ENCODE measurements at places on chromosomes 6 and 20.

DNA sequence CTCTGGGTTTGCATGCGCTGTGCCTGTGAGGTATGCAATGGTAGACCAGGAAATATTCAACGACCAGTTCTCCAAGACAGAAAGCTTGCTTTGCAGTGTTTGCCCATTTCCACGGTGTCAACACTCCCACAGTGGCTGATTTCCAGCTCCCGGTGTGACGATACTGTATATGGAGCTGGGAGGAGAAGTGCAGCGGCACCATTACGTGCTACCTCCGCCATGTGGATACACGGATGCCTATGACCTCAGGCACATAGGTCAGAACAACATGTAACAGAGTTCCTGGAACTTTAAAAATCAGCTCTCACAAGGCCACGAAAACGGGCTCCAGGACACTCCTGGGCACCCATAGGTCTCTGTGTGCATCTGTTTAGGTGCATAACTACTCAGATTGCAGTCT lies 51.1 kb downstream of the NFATC2 start:
- DNase-seq: no peak

DNA sequence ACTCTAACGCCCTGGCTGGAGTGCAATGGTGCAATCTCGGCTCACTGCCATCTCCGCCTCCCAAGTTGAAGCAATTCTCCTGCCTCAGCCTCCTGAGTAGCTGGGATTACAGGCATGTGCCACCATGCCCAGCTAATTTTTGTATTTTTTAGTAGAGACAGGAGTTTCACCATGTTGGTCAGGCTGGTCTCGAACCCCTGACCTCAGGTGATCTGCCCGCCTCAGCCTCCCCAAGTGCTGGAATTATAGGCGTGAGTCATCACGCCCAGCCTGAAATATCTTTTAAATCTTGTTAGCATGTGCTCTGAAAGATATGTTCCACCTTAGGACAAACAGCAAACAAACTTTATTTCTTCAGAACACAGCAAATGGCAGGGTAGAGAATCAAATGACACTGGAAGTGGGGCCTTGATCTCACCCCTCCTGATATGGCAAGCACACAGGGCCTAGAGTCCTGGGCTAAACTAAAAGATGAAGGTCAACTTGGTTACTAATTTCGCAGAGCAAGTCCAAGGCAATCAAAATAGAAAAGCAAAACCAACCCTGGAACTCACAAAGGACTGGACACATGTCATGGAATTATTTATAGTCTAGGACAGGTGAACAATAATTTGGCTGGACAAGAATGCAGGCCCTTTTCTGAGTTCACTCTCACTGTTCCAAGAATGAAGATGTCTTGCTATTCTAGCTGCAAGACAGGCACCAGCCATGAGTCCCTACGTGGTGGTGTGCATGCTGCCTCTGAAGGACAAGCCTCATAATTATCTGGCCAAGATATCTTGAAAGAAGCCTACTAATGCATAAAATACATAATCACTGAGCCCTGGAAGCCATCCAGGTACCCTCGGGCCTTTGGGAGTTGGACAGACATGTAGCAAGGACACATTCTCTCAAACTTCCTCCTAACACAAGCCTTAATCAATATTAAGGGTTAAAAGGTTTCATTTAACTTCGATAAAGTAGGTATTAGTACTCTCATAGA lies 35.6 kb downstream of the B4GALT5 start:
- DNase-seq: no peak

DNA sequence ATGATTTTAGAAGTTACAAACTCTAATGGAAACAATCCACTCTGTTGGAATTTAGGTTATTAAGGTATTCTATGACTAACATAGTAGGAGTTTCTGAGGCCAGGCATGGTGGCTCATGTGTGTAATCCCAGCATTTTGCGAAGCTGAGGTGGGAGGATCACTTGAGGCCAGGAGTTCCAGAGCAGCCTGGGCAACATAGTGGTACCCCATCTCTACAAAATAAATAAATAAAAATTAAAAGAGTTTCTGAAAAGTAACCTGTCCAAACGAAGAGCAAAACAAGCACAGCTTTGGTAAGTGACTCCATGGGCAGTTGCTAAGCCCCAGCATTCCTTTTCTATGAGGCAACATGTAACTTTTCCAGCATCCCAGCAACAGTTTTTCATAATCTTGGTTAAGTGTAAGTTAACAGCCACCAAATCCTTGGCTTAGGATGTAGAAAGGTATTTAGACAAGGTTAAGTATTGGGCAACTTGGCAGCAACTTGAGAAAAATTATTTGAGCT lies 86.3 kb downstream of the SOX4 start:
- no peak for DNase-seq

DNA sequence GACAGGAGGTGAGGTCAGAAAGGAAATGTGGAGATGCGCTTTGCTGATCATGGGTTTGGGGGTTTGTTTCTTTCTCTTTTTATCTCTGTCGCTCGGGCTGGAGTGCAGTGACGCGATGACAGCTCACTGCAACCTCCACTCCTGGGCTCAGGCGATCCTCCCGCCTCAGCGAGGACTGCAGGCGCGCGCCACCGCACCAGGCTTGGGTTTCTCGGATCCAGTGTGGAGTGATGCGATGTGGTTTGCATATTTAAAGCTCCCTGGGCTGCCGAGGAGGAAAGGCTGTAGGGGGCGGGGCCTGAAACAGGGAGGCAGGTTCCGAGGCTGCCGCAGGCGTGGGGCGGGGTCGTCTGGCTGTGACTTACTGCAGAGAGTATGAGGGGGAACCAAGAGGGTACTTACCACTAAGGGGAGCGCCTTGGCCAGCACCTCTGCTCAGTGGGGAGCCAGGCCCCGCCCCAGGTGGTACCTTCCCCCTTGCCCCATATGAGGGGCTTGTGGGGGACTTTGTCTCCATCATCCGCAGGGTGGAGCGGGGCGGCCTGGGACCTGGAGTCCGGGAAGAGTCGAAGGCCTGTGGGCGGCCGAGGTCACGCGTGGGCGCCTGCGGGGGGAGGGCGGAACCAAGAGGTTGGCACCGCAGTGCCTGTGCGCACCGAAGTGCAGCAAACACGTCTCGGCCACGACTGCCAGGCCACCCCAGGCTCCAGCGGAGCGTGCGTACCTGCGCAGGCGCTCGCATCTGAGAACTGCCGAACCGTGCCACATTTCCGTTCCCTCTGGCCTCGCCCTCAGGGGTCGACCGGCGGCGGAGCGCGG lies 12.7 kb upstream of the BAK1 start:
- no peak for DNase-seq

DNA sequence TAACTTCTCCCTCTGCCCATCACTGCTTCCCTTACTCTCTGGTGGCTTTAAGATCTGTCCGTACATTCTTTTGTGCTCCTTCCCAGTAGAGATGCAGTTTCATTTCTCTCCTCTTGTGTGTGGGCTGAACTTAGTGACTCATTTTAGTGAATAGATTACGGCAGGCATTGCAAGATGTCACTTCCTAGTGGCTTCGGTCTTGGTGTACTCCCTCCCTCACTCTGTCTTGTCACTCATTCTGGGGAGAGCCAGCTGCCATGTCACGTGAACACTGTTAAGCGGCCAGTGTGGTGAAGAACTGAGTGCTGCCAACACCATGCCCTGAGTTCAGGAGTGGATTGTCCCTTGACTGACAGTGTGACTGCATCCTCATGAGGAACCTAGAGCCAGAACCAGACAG lies 115.9 kb downstream of the OTOR start:
- peak; percentile 37 for DNase-seq

- no peak for DNase-seq
Measured at GRCh38 chr6:37784585-37784967, 35.0 kb upstream of the ZFAND3 start.

Data from suppressor macrophage treated with lipopolysaccharide for 4 hours (primary cell).